ENCODE measurements at places on chromosomes 2 and 18.
A peak's percentile ranks its signal among the peaks of the same experiment; 100 is the strongest.

DNA sequence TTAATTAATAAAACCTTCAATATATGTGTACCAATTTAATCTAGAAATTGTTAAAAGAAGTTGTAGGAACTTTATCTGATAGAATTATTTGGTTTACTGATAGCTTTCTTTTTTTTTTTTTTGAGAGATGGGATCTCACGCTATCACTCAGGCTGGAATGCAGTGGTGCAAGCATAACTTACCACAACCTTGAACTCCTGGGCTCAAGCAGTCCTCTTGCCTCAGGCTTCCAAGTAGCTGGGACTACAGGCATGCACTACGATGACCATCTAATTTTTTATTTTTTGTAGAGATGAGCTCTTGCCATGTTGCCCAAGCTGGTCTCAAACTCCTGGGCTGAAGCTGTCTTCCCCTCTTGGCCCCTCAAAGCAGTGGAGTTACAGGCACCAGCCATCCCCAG, 66.8 kb downstream of the CCDC138 start:
- H3K4me1 ChIP-seq: no peaks in the 10 kb centered on the region
- H3K4me3 ChIP-seq: no peak overlapping the region
- no peak for DNase-seq
- H3K36me3 ChIP-seq: peaks cover 24% of the 10 kb centered on the region

DNA sequence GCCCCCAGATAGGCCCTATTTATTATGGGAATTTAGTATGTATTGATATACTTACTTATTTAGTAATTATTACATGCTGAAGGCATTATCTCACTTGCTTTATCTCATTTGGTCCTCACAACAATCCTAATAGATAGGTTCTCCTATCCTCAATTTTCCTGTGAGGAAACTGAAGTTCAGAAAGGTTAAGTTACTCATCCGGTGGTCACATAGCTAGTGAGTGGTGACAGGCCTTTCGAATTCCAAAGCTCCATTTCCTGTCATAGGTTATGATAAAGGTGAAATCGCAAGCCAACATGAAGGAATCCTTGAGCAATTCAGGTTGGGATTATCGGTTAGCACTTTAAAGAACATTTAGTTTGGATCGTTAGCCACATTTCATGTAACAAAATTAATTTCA, 33.3 kb downstream of the NAB1 start:
- no peak overlapping the region for H3K4me3 ChIP-seq
- peaks cover 18% of the 10 kb centered on the region for H3K4me1 ChIP-seq
- H3K27ac ChIP-seq: no peak overlapping the region

DNA sequence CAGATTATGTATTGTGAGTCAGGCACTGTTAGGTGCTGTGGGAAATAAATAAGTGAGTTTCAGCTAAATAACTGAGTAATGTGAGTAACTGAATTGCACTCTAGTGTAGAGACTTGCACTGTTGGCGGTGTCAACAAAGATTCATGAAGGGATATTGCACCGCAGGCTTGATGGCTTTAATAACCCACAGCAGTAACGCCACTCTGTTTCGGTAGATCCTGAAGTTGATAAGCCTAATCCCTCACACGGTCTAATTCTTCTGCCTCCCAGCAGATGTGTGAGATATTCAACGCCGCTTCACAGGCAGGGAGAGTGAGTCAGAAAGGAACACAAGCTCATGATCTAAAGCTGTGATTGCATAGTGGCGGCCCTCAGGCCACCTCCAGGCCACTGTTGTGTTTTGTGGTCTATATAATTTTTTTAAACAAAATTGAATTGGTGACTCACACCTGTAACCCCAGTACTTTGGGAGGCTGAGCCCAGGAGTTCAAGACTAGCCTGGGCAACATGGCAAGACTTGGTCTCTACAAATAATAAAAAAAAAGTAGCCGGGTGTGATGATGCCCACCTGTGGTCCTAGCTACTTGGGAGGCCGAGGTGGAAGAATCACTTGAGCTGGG, 94.3 kb downstream of the LIPG start:
- no peaks in the 10 kb centered on the region for H3K4me1 ChIP-seq
- no peak for DNase-seq
- no peaks in the 10 kb centered on the region for H3K36me3 ChIP-seq
- H3K27ac ChIP-seq: no peak overlapping the region

DNA sequence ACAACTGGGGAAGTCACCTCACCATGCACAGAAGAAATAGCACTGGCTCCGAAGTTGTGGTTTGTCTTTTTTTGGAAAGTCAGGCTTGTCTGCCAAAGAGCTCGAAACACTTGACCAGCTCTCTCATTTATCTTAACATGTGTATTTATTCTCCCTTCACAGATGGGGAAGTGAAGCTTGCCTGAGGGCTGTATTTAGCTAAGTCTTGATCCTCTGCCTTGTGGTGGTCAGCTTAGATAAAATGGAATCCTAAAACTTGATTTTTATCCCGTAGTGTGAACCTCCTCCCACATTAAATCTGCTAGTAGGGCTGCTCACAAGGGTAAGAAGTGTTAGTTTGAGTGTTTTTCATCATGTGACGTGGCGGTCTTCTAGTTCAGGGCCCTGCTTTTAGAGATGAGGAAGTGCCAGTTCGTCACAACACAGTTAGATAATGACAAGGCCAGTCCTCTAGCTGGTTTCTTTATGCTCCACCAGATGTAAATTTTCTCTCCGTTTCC, 89.7 kb downstream of the TMEM247 start:
- peaks cover 7% of the 10 kb centered on the region for H3K4me1 ChIP-seq
- no peak overlapping the region for H3K4me3 ChIP-seq
- no peak for DNase-seq
- H3K36me3 ChIP-seq: no peaks in the 10 kb centered on the region

DNA sequence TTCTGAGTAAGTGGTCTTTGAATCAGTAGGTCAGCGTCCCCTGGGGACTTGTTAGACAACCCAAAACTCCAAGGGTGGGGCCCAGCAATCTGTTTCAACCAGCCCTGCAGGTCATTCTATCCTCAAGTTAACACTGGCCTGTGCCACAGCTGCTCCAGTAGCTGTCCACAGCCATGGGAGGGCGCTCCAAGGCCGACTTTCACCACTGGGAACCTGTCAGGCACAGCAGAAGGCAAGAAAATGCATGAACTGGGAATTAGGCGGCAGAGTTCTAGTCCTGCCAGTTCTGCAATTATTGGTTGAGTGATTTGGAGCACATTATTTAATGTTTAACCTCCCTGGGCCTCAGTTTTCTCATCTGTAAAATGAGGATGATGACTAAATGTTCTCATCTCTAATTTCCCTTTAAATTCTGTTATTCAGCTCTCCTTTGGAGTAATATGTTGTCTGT, 17.4 kb upstream of the MRPL33 start:
- H3K27ac ChIP-seq: no peak overlapping the region
- no peaks in the 10 kb centered on the region for H3K4me1 ChIP-seq
- DNase-seq: peak; percentile 81
- no peak overlapping the region for H3K4me3 ChIP-seq
- H3K36me3 ChIP-seq: no peaks in the 10 kb centered on the region
- H3K27me3 ChIP-seq: peaks cover 8% of the 10 kb centered on the region

DNA sequence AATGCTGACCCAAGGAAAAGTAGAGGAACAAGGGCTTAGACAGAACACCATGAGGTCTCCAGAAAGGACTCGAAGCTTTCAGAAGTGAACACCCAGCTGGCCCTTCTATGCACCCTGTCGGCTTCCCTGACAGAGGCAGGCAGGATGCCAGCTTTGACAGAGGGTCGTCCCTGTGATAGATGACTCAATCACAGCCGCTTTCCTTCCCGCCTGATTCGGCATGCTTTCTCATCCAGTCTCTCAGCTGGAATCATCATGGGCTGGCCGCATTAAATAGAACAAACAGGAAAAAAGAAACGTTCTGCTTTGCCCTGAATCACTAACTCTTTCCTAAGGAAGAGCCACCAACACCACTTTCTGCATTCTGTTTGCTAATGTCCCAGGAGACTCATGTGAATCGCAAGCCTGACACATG, 140.3 kb upstream of the RAB12 start:
- H3K27ac ChIP-seq: no peak overlapping the region
- no peak overlapping the region for H3K4me3 ChIP-seq
- no peak for DNase-seq
- peaks cover 2% of the 10 kb centered on the region for H3K4me1 ChIP-seq
- H3K36me3 ChIP-seq: no peaks in the 10 kb centered on the region

- DNase-seq: no peak
- H3K4me3 ChIP-seq: no peak overlapping the region
- no peaks in the 10 kb centered on the region for H3K36me3 ChIP-seq
Observed at GRCh38 chr2:149331023-149331400, 625 bp downstream of the LYPD6 start.

DNA sequence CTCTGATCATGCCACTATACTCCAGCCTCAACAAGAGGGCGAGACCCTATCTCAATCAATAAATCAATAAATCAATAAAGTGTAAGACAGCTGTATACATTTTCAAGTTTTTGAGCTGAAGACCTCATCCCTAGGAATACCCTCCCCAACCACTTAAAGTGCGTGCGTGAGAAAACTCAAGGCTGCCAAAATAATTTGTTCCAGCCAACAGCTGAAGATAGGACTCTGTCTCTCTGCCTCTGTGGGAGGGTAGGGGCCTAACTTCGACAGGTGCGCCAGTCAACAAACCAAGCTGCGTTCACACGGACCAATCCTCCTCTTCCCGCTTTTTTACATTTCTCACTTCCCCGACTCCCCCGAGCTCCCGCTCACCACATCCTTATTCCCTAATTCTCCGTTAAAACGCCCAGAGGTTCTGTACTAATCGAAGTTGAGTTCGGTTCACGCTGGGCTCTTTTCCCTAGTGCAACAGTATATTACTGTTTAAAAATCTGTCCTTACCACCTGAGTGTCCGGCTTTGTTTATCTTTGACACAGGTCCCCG, 618 bp downstream of the POLR2D start:
- DNase-seq: peak; percentile 48
- peak overlapping the region; percentile 82 for H3K27ac ChIP-seq
- peaks cover 25% of the 10 kb centered on the region for H3K36me3 ChIP-seq
- peaks cover 52% of the 10 kb centered on the region for H3K4me1 ChIP-seq
- peak overlapping the region; percentile 87 for H3K4me3 ChIP-seq

DNA sequence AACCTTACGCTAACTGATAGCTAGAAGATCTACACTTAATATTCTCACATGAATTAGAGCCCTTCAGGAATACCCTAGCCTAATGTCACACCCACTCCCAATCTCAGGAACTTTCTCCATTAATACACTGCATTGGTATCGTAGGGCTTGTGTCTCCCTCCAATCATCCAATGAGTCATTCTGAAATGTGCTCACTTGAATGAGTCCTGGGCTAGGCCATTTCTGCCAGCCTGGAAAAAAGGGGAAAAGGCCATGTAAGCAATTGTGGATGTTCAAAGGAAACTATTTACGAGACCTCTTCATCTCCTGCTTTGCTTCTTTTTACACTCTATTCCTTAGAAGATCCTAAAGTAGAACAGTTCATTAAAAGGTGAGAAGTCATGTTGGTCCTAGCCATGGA, 18.8 kb downstream of the ZEB2 start:
- H3K4me3 ChIP-seq: no peak overlapping the region
- peaks cover 2% of the 10 kb centered on the region for H3K27me3 ChIP-seq
- no peaks in the 10 kb centered on the region for H3K36me3 ChIP-seq
- H3K27ac ChIP-seq: no peak overlapping the region
- DNase-seq: no peak

GRCh38 chr2:237629188-237629534, 1.8 kb downstream of the LRRFIP1 start:
- no peak for DNase-seq
- H3K4me3 ChIP-seq: no peak overlapping the region
- no peak overlapping the region for H3K27ac ChIP-seq
- peaks cover 10% of the 10 kb centered on the region for H3K4me1 ChIP-seq
- H3K27me3 ChIP-seq: peaks cover 51% of the 10 kb centered on the region

DNA sequence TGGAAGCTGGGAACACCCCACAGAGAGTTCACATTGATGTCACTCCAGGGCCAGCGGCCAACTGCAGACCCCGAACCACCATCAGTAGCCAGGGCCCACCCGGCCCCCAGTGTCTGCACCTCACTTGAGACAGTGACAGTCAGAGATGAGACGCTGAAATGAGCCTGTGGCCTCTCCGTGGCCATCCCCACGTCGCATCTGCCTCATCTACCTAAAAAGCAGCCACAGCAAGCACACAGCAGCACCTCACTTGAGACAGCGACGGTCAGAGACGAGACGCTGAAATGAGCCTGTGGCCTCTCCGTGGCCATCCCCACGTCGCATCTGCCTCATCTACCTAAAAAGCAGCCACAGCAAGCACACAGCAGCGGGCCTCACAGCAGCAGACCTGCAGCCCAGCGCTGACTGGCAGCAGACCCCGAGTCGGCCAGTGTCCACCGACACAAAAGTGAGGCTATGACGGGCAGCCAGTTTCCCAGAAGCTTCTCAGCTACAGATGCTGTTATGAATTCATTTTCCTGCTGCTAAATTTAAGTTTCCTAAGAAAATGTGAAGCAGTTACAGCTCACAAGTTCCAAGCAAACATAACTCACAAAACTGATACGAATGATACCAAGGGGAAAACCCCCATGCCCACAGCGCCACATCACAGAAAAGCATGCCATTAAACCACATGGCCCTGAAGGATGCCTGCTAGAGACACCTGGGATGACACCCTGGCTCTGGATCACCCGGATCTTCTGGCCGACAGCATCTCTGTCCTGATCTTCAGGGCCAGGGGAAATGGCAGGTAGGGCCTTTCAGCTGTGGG, 27.7 kb downstream of the SNORC start:
- H3K4me1 ChIP-seq: no peaks in the 10 kb centered on the region
- no peaks in the 10 kb centered on the region for H3K27me3 ChIP-seq
- H3K36me3 ChIP-seq: no peaks in the 10 kb centered on the region

DNA sequence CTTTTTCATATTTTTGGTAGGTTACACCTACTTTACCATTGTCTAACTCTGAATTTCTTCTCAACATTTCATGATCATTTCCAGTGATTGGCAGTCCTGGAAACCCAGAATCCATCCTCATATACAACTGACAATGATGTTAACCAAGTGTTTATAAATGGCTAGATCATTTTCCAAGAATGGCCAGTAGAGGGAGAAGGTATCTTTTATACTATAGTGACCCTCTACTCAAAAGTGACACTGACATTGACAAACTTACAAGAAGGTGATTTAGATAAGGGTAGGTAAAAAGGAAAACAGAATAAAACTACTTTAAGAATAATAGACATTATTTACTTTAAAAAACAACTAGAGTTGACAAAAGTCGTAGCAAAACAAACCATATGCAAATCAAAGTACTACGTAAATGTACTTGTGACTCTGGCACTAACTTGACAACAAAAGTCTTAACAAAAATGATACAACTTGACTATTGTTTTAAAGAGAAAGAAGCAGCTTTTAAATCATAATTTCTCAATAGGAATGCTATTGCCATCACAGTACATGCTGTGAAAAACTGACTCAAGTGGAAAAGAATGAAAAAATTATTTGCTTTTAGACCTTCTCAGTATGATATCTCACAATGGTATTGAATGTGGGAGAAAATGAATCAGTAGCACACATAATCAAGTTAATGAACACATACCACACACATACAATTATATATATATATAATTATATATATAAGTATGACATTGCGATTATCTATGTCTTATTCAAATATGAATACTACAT, 76.6 kb upstream of the GRB14 start:
- no peak overlapping the region for H3K4me3 ChIP-seq
- H3K4me1 ChIP-seq: no peaks in the 10 kb centered on the region
- no peak for DNase-seq
- no peaks in the 10 kb centered on the region for H3K36me3 ChIP-seq

- no peak overlapping the region for H3K4me3 ChIP-seq
- H3K4me1 ChIP-seq: no peaks in the 10 kb centered on the region
- H3K27ac ChIP-seq: no peak overlapping the region
- peaks cover 30% of the 10 kb centered on the region for H3K27me3 ChIP-seq
- H3K36me3 ChIP-seq: no peaks in the 10 kb centered on the region
- DNase-seq: no peak
Observed at GRCh38 chr2:176234156-176234555, 35.1 kb upstream of the MTX2 start.

GRCh38 chr2:100105678-100106054, 36.7 kb downstream of the AFF3 start:
- no peak overlapping the region for H3K27ac ChIP-seq
- H3K27me3 ChIP-seq: peaks cover 33% of the 10 kb centered on the region
- peaks cover 7% of the 10 kb centered on the region for H3K4me1 ChIP-seq
- H3K4me3 ChIP-seq: peak overlapping the region; percentile 69
- DNase-seq: no peak

Data from activated CD8-positive, alpha-beta T cell treated with anti-CD3 and anti-CD28 coated beads, Interleukin-2, amount 10 ng/mL, durations not matched to agents 7 days and 5 days (primary cell).